ENCODE measurements at places on chromosomes 7 and 10. TPM values are rescaled to one million over a fixed set of nuclear protein-coding genes. Genes with fewer than 3 reads are reported as not detected.

- no peak overlapping the region for H3K4me3 ChIP-seq
- peaks cover 12% of the 10 kb centered on the region for H3K4me1 ChIP-seq
- H3K36me3 ChIP-seq = no peaks in the 10 kb centered on the region
- no peaks in the 10 kb centered on the region for H3K27me3 ChIP-seq
These were observed 10.7 kb upstream of the PRPS1L1 start for GRCh38 chr7:18038382-18038781.

GRCh38 chr10:17375936-17376584, 78.3 kb downstream of the ST8SIA6 start:
- no peaks in the 10 kb centered on the region for H3K27me3 ChIP-seq
- DNase-seq = no peak
- H3K36me3 ChIP-seq = no peaks in the 10 kb centered on the region
- H3K4me1 ChIP-seq = no peaks in the 10 kb centered on the region
- H3K27ac ChIP-seq = no peak overlapping the region

The STMP1 gene
- 29.7 TPM for total RNA-seq

The PCLO gene
- 3.0 TPM for total RNA-seq

GRCh38 chr7:151585744-151586393, 66.2 kb upstream of the RHEB start:
- DNase-seq = peak; percentile 75
- no peaks in the 10 kb centered on the region for H3K4me1 ChIP-seq
- no peak overlapping the region for H3K4me3 ChIP-seq
- no peaks in the 10 kb centered on the region for H3K27me3 ChIP-seq

GRCh38 chr7:131235489-131236317, 92.0 kb upstream of the MKLN1 start:
- H3K36me3 ChIP-seq = no peaks in the 10 kb centered on the region
- H3K4me1 ChIP-seq = peaks cover 32% of the 10 kb centered on the region
- H3K4me3 ChIP-seq = peak overlapping the region; percentile 43
- no peaks in the 10 kb centered on the region for H3K27me3 ChIP-seq

The TBC1D12 gene
- 7.6 TPM for total RNA-seq

- no peak overlapping the region for H3K4me3 ChIP-seq
- no peak for DNase-seq
- no peaks in the 10 kb centered on the region for H3K4me1 ChIP-seq
- H3K27ac ChIP-seq = no peak overlapping the region
- no peaks in the 10 kb centered on the region for H3K27me3 ChIP-seq
These were observed 10.6 kb downstream of the ZFAND2A start for GRCh38 chr7:1149351-1149794.

DNA sequence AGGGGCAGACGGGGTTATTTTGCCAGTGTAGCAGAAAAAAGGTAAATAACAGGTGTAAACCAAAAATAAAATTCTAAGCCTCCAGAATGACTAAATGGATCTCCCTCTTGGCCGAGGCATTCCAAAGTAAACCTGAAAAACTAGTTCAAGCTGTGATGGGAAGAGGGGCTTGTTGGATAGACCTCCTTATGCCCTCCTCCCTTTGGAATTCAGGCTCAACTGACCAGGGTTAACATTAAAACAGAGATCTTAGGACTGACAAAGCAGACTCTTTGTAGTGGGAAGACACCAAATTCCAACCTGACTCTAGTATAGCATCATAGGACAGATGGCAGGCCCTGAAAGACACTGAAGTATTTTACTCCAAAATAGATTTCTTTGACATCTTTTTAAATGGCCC, 113.8 kb upstream of the ITGB1 start:
- no peaks in the 10 kb centered on the region for H3K4me1 ChIP-seq
- no peak for DNase-seq
- no peaks in the 10 kb centered on the region for H3K27me3 ChIP-seq
- no peak overlapping the region for H3K27ac ChIP-seq
- no peaks in the 10 kb centered on the region for H3K36me3 ChIP-seq

DNA sequence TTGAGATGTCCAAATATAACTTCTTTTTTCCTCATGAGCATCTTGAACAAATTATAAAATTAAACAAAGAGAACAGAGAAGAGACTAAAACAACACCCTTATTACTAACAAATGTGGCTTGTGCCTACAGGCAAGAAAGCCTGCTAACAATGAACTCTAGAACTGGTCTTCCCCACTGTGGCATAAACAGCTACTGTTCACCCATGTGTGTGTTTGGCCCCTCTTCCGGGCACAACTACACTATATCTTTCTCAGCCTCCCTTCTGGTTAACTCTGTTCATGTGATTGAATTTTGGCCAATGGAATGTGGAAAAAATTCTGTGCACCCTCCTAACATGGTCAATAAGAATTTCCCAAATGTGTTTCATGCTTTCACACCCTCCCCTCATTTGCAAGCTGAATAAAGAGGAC, 117.0 kb downstream of the KBTBD2 start:
- no peak overlapping the region for H3K27ac ChIP-seq
- no peaks in the 10 kb centered on the region for H3K4me1 ChIP-seq
- H3K4me3 ChIP-seq = no peak overlapping the region
- no peaks in the 10 kb centered on the region for H3K36me3 ChIP-seq
- no peaks in the 10 kb centered on the region for H3K27me3 ChIP-seq
- DNase-seq = no peak

DNA sequence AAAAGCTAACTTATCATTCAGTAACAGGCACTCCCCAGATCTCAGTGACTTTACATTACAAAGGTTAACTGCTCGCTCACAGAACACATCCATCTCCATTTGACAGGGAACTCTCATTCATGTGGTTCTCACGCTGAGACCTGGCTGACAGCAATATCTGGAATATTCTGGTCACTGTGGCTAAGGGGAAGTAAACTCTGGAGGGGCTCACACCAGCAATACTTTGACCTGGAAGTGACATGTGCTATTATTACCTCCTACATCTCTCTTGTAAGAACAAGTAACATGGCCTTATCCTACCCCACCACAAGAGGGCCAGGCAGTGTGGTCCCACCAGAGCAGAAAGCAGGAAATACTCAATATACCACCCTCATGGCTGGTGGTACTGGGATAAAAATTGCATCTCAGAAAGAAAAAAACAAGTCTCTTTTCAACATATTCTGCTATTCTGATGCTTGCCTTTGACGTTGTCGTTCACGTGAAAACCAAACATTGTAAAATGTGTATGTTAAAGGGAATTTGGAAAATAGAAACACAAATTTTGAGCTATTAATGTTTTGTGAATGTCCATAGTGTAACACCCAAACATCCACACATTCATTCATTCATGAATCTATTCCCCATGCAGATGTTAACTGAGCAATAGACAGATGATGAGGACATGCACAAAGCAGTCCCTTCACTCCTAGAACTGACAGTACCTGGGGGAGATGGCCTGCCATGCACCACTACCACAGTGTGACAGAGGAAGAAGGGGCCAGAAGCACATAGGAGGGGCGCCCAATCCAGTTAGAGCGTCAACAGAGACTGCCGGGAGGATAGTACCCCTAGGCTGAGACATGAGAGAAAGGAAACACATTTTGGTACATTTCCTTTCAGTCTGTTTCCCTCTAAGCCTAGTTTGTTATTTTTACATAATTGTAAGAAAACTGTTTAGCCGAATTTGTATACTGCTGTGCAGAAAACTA, 166.0 kb upstream of the SP4 start:
- H3K4me3 ChIP-seq = no peak overlapping the region
- H3K4me1 ChIP-seq = no peaks in the 10 kb centered on the region

DNA sequence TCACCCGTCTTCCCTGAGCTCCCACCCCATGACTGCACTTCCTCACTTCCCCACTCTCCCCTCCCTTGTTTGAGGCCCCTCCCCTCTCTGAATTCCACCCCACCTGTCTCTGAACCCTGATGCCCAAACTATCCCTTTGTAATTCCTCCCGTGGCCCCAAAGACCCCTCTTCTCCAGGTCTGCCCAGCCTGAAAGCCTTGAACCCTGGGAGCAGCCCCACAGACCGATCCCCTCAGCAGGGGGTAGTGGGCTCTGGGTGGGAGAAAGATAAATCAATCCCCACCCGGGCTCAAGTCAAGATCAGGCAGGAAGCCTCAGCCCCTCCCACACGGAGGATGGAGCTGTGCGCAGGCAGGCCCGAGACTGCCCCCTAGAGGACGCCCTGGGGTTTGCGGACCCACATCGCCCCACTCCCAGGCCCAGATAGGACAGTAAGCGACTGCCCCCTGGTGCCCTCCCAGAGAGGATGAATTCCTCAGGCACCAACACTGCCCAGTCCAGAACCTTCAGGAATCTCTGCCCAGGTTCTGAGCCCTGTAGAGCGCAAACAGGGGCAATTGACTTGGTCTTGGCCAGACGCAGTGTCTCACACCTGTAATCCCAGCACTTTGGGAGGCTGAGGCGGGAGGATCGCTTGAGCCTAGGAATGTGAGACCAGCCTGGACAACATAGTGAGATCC, 11.7 kb downstream of the HSPB1 start:
- peak; percentile 68 for DNase-seq
- H3K27ac ChIP-seq = no peak overlapping the region
- H3K36me3 ChIP-seq = no peaks in the 10 kb centered on the region
- H3K4me1 ChIP-seq = peaks cover 14% of the 10 kb centered on the region
- H3K27me3 ChIP-seq = no peaks in the 10 kb centered on the region

The PDZD7 gene
- total RNA-seq = 2.2 TPM

DNA sequence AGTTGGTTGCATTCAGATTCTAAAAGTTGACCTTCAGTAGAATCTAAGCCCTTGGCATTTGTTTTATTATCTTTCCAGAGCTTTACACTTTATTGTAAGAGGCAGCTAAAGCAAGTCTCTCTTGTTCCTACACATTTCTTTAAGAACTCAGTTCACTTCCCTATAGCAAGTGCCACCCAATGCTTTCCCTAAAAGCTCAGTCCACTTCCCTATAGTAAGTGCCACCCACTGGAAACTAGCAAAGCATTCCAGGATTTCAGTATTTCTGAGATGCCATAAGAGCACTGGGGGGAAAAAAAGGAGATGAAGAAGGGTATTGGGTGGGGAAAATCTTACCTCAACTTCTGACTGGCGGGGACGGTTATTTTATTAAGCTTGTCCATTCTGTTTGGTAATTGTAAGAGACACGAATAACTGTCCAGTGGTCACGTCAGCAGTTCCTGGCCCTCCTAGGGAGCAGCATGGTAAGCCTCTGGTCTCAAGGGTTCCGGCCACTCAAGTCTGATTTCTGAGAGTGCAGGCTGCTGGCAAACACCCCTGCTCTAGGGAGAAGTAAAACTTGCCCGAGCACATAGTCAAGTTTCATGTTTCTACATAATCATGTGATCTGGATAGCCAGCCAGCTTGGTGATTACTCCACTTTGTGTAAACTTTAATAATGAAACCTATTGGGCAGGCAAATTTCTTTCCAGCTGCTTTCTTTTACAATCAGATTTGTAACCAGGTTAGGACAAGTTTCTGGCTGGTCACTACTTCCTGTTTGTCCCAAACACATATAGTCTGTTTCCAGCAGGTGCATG, at the start of gene BLNK:
TSS of gene BLNK (minus strand) at position 554 of the 800 bp plus-strand sequence. CDS start at position 383, 171 bp downstream.
- H3K36me3 ChIP-seq = no peaks in the 10 kb centered on the region
- no peaks in the 10 kb centered on the region for H3K27me3 ChIP-seq
- H3K4me1 ChIP-seq = no peaks in the 10 kb centered on the region
- no peak within 1 kb of the TSS for H3K27ac ChIP-seq

DNA sequence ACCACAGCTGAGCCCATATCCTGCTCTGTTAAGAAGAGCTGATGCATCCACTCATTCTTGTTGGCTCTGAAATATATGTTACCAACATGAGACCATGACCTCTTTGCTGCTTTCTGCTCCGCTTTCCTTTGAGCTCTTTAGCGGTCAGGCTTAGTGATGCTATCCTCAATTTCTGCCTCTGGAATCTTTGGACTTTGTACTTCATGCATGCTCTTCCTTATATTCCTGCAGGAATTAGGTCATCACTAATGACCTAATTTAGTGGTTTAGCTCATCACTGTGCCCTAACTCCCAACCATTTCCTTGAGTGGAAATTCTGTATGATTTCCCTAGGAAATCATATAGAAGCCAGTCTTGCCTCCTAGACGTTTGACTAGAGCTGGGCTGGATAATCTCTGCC, 119.5 kb downstream of the AOAH start:
- H3K27me3 ChIP-seq = peaks cover 16% of the 10 kb centered on the region
- peak; percentile 21 for DNase-seq
- H3K4me3 ChIP-seq = no peak overlapping the region
- peaks cover 5% of the 10 kb centered on the region for H3K4me1 ChIP-seq
- no peak overlapping the region for H3K27ac ChIP-seq

DNA sequence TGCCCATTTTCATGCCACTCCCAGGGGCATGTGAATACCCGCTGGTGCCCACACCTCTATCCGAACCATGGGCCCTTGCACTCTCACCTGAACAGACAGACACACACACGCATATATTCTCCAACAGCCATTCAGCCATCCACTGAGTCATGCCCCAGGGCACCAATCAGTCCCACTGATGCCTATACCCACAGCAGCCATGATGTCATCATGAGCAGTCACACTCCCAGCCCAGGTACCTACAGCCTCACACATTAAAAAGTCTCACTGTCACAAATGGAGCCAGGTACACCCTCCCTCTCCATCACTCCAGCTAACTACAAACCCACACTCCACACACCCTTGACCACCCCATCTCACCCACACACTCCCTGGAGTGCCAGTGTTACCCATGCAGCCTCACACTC, 12.2 kb downstream of the VSIR start:
- H3K27ac ChIP-seq = no peak overlapping the region
- H3K4me1 ChIP-seq = peaks cover 17% of the 10 kb centered on the region
- H3K27me3 ChIP-seq = peaks cover 6% of the 10 kb centered on the region
- no peaks in the 10 kb centered on the region for H3K36me3 ChIP-seq
- no peak for DNase-seq

The ARHGEF35 gene
- 4.4 TPM for total RNA-seq

DNA sequence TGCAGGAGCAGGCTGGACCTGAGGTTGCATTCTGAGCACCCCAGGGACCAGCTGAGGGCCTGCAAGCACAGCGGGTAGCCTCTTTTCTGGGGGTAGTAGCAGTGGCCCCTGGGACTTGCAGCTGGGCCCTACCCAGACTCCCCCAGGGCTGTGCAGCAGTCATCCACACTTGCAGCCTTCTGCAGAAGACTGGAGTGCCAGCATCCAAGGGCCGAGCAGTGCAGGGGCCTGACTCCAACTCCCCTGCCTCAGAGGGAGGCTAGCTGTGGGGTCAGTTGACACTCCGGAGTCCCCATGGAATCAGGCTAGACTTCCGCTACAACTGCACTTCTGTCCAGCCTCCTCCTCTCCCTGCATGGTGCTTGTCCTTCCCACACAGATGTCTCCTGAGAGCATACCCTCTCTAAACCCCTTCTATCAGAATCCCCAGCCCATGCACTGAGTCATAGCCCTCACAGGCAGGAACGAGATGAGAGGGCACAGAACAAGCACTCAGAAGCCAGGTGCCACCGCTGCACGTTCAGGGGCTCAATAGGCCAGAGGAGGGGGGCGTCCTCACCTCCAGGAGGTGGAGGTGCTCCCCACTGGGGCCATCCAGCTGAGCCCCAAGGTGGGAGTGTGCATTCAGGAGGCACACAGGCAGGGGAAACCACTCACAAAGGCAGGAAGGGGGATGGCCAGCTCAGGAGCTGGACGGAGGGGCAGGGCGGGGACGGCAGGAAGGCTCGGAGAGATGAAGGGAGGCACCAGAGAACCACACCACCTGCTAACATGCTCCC, 7.5 kb downstream of the RASGEF1A start:
- no peaks in the 10 kb centered on the region for H3K4me1 ChIP-seq
- H3K4me3 ChIP-seq = no peak overlapping the region
- no peaks in the 10 kb centered on the region for H3K36me3 ChIP-seq
- H3K27me3 ChIP-seq = peaks cover 6% of the 10 kb centered on the region
- no peak overlapping the region for H3K27ac ChIP-seq

GRCh38 chr10:31509989-31510388, 191.0 kb downstream of the ZEB1 start:
- no peaks in the 10 kb centered on the region for H3K27me3 ChIP-seq
- no peak overlapping the region for H3K27ac ChIP-seq
- peaks cover 42% of the 10 kb centered on the region for H3K36me3 ChIP-seq

GRCh38 chr10:132308587-132309470, 1.1 kb upstream of the STK32C start:
- no peak for DNase-seq
- no peaks in the 10 kb centered on the region for H3K36me3 ChIP-seq
- no peak overlapping the region for H3K27ac ChIP-seq
- peaks cover 8% of the 10 kb centered on the region for H3K27me3 ChIP-seq
